ENCODE measurements at places on chromosomes 6 and 20. TPM values are rescaled to one million over a fixed set of nuclear protein-coding genes. Genes with fewer than 3 reads are reported as not detected.

DNA sequence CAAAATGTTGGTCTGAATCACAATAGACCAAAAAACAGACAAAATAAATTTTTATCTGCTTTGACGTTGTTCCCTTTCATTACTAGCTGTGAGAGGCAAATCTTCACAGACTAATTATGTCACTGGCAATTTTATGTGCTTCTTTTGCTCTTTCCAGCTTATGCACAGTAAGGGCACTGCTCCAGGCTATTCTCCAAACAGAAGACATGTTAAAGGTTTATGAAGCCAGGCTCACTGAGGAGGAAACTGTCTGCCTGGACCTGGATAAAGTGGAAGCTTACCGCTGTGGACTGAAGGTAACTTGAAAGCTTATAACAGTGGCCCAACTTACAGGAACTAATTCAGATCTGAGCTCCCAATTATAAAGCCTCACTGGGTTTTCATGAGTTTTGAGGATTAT lies 15.5 kb upstream of the SNRNP48 start:
- no peak for DNase-seq

GRCh38 chr6:168999392-168999791 lies 254.3 kb downstream of the THBS2 start:
- no peak for DNase-seq

Gene HUS1B
- polyA plus RNA-seq = not detected

Gene EPB41L1
- 20.8 TPM for polyA plus RNA-seq

Gene SFTA2
- not detected for polyA plus RNA-seq

Gene SYNCRIP
- polyA plus RNA-seq = 92.8 TPM

Data from hindlimb muscle (tissue), 1 donor.